ENCODE measurements at places on chromosomes 7 and 10. TPM values are rescaled to one million over a fixed set of nuclear protein-coding genes. Genes with fewer than 3 reads are reported as not detected.

The FLNC gene
- total RNA-seq, result not detected

The KLF14 gene
- not detected for total RNA-seq

The OPN1SW gene
- not detected for total RNA-seq

The TMEM229A gene
- not detected for total RNA-seq

The SH2D4B gene
- total RNA-seq, result 0.25 TPM

The ZNF736 gene
- total RNA-seq, result 23.9 TPM

The PHKG1 gene
- total RNA-seq, result 6.2 TPM

The NRCAM gene
- total RNA-seq, result not detected

The HOXA13 gene
- not detected for total RNA-seq

The DDC gene
- not detected for total RNA-seq

Data from natural killer cell treated with Interleukin-12 subunit alpha and Interleukin-12 subunit beta and Interleukin-15 and Interleukin-18, amount 100 ng/mL, for 72 hours (primary cell).